ENCODE measurements at places on chromosomes 2 and 18.
A peak's percentile ranks its signal among the peaks of the same experiment; 100 is the strongest.

- peak; percentile 81 for DNase-seq
Observed at GRCh38 chr2:176140513-176141317, 10.6 kb upstream of the HOXD4 start.

DNA sequence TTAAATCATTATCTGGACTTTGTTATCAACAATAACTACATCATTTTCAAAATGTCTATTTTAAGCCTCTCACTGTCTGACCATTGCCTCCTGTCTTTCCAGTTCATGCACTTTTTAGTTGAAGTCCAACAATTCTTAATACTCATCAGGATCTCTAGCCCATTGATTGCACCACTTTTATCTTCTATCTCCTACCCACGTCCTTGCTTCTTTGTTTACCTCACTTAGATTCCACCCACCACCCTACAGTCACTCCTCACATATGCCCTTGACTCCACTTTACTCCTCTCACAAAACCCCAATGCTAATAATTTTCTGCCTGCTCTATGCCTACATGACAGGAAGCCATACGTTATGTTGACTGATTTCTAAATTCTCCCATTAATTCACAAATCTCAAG is 21.9 kb downstream of the TACR1 start:
- DNase-seq, result no peak

- DNase-seq, result no peak
Observed at GRCh38 chr18:38427234-38427633, 861.6 kb upstream of the CELF4 start.

DNA sequence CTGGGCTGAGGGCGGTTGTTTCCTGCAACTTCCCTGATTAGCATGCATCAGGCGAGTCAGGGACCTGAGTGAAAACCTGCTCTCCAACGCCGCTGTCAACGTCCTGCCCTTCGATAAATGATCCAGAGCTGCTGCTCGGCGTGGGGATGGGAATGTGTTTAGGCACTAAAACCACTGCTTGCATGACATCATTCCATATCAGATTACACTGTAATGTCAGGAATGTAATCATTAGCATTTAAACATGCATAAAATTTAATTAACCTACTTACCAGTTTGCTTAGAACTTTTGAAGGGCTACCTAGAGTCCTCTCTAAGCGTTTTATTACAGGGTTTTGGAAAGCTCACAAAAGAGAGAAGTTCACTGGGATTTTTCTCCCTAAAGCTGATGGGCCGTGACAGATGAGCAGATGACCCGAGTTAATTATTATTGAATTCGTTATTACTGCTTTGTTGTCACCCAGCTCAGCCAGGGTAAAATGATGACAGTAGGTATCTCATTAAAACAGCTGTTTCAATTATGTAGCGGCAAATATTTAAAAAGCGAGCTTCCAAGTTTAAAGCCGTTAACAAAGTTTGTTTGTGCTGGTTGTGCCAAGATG is 685.6 kb upstream of the SALL3 start:
- no peak for DNase-seq

GRCh38 chr2:53129851-53130250 is 637.8 kb upstream of the CHAC2 start:
- DNase-seq, result no peak

- no peak for DNase-seq
Observed at GRCh38 chr2:18883616-18884456, 294.5 kb upstream of the NT5C1B start.

DNA sequence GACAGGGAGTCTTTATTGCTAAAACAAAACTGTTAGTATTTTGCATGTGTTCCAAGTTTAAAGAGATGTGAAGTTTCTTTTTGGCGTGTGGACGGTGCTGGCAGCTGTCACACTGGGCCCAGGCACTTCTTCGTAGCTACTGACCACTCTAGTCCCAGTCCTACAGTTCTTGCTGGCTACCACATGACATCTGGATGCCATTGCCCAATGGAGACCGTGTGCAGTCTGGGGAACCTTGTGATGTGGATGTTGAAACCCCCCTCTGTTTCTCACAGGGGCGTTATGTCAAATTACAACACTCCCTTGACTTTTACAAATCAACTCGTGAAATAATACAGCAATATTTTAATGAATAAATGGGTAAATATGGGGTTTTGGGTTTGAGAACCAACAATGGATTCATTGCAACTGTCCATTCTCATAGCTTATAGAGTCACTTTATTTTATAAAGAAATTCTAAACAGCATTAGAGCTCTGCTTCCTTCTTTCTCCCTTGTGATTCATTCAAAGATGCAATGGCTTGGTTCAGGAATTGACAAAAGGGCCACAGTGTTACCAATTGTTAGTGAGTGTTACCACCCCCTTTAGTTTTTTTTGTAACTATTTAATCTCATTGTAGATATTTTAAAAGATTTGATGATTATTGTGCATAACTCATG is 1.2 kb downstream of the GPD2 start:
- peak; percentile 27 for DNase-seq

- DNase-seq, result no peak
Observed at GRCh38 chr18:69617408-69617807, 216.7 kb downstream of the DOK6 start.

DNA sequence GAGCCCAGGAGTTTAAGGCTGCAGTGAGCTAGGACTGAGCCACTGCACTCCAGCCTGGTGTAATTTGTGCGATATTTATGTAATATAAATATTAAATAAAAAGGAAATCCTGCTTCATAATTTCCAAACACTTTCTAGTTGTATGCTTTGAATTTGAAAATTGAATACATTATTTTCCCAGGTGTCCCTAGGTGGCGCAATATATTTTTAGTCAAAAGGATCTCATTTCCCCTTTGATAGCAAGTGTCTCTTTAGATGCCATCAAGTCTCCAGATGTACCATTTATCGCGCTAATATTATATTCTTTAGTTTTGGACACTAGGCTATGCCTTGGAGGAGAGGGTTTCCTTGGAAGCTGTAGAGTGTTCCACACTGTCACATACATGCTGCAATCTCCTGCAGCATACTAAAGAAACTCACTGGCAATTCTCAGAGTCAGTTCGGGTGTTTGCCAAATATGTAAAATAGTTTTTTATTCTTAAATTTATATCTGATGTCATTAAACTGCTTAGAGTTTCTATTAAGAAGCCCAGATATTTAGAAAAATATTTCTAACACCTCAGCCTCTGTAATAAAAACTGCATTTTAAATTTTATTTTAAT is 5.6 kb upstream of the WDR7 start:
- no peak for DNase-seq

DNA sequence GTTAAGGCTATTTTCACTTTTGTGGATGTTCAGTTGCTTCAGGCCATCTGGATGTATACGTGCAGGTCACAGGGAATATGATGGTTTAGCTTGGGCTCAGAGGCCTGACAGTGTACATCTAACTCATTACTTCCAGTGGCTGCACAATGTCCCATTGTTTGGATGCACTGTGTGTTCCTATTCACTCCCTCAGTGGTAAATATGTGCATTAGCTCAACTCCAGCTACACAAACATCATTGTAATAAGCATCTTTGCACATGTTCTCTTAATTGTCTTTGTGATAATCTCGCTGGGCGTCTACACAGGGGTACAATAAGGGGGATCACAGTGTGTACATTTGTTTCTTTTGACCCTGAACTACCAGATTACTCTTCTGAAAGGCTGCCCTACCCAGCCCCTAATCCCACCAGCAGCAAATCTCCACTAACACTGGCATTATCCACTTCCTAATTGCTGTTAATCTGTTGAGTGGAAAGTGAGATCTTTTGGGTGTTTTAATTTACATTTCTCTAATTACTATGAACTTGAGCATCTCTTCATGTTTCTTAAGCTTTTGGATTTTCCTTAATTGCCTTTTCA is 56.1 kb upstream of the POLE4 start:
- DNase-seq, result no peak

DNA sequence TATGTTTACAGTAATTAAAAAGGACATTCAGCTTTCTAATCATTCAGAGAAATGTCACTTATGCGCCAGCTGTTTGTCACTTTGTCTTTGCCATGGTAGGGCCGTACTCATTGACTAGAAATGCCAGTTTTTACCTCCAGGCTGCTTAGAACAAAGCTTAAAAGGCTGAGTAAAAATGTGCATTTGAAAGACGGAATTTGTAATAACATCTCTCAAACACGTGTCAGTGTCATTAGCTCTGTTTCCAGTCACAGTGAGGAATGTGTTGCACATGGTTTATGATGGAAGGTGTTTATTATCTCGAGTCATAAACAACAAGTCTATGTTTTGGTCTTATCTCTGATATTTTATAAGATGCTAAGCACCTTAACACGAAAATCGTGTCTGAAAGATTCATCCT is 118.2 kb downstream of the SNTG2 start:
- no peak for DNase-seq

- no peak for DNase-seq
Observed at GRCh38 chr2:88813612-88814011, 122.1 kb downstream of the RPIA start.

DNA sequence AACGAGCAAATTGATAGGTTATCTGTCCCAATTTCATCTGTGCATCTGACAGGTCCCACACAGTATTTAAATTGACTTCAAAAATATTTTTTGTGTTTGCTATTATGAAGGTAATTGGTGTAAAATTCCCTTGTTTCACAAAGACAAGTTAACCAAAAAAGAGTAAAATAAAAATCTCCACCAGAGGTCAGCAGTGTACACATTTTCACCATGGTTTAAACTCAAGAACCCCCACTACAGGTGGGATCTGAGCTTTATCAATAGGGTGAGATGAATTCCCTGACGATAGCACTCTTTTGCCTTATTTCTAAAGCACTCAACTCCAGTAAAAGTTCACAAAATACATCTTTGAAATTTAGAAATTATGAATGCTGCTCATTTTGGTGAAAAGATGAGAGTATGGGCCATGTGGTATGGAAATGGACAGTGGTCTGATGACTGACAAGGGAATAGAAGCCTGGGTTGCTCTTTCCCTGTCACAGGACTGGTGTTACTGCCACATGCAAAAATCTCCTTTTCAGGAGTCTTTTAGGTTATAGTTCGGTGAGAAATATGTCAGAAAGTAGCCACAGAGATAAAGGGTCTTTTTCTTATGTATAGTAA is 68.0 kb downstream of the SERPINB8 start:
- DNase-seq, result no peak

- no peak for DNase-seq
Observed at GRCh38 chr2:37711308-37711731, 39.9 kb upstream of the CDC42EP3 start.

DNA sequence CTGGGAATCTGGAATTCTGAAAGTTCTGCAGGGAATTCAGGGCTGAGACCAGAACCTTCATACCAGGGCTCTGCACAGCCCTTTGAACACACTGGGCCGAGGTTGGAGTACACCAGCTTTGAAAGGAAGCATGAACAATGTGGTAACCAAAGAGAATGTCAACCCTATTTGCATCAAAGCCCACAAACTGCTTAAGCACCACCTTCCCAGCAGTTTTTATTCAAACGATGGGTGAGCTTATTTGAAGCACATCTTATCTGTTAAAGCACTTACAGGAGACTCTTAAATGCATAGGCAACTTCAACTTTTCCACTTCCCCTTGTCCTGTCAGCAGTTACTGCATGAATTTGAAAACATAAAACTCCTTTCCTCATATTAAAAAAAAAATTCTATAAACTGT is 96.6 kb downstream of the TXNL1 start:
- no peak for DNase-seq

DNA sequence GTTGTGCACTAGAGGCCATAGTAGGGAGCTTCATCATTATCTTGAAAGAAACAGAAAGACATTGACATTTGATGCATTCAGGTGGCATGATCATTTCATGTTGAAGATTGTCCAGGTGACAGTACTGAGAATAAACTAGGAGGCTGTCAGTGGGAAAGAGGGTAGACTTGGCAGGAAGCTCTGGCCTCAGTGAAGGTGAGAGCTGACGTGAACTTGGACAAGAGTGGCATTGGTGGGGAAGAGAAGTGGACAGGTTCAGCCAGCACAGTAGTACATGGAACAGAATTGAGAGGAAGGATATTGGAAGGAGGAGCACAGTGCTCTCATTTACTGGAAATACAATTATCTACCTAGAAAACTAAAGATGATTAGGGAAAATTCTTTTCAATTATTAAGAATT is 245.2 kb downstream of the CYRIA start:
- no peak for DNase-seq

- DNase-seq, result no peak
Observed at GRCh38 chr2:44844651-44845270, 96.7 kb upstream of the SIX3 start.

DNA sequence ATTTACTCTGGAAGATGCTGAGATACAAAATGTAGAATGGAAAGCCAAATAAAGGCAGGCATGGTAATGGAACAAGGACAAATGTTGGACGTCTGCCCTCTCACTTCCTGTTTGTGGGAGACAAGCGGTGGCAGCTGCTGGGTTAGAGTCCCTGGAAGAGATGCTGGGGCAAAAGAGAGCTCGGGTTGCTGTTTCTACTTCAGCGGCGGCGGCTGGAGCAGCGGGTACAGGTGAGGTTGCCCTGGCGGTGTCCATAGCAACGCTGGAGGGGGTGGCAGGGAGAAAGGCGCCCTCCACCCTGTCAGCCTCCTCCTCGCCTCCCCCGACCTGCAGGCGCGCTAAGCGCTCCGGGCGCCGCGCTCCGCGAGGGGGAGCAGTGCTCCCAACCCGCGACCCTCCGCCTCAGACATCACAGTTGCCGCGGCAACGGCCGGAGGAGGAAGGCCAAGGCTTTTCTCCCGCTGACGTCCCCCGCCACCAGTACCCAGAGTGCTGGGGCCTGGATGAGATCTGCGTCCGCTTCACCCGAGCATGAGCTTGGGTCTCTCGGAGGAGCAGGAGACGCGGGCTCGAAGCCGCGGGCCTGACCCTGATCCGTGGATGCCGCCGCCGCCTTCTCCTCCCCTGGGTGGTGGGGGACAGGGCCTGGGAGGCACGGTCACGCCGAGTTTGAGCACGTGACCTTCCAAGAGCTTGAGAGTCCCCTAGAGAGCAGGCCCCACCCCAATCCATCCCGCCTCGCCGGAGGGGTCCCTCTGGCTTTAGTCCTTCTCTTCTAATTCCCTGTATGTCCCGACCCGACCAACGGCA is 65.6 kb downstream of the NOL4 start:
- DNase-seq, result peak; percentile 10

DNA sequence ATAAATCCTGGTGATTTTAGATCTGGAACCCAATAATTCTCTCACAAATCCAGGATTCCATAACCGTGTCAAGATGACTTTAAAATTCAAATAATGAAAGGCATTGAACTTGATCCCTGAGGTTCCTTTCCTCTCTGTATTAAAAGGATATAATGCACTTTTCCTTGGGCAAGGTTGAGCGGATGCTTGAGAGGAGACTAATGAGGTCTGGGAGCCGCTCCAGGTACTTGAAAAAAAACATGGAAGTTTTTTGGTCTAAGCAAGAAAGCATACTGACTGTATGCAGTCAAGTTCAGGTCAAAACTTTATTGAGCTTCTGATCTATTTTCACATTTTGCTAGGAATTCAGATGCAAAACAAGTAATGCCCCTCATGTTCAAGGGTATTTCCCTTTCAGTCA is 318.5 kb downstream of the RAD51AP2 start:
- no peak for DNase-seq

DNA sequence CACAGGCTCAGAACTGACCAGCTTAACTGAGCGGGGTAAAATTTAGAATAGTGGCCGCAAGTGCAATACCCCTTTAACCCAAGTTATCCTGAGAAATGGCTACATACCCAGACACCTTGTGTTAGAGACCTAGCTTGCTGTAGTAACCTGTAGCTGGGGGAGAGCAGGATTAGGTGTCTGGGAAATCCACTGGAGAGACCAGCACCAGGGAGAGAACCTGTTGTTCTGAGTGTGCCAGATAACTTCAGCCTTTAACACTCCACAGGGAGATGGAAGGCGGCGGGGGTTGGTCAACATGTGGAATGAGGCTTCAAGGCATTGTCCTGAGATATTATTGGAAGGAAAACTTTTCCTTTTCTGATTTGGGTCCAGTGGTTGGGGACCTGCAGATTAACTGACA is 356.0 kb downstream of the PTPRM start:
- DNase-seq, result no peak

Measured in uterus (tissue), 4 donors.